ENCODE measurements at places on chromosomes 2 and 18. TPM values are rescaled to one million over a fixed set of nuclear protein-coding genes. Genes with fewer than 3 reads are reported as not detected.
A peak's percentile ranks its signal among the peaks of the same experiment; 100 is the strongest.

DNA sequence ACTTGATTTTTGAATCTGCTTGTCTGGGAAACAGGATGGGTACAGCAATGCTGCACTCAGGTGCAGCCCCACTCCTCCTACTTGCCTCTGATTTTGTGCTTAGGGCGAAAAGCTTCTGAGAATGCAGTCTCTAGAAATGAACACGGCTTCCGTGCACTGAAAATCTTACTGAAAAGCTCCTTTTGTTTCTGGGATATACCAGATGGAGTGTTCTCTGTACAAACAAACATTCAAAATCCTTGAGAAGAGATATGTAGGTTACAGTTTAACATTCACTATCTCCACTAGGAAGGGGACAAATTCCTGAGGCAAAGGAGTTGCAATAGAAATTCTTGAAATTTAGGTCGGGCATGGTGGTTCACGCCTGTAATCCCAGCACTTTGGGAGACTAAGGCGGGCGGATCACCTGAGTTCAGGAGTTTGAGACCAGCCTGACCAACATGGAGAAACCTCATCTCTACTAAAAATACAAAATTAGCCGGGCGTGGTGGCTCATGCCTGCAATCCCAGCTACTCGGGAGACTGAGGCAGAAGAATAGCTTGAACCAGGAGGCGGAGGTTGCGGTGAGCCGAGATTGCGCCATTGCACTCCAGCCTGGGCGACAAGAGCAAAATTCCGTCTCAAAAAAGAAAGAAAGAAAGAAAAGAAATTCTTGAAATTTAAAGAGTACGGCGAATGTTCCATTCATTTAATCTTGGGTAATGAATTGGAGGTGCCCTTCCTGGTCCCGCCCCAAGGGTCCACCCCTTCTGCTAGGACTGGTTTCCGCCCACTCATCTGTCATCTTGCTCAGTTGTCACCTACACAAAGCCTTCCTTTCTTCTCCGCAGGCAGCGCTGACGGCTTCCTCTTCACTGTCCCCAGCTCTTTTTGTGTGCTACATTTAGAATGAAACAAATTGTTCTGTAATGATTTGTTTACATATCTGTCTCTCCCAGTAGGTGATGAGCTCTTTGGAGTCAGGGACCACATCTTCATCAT, 92.4 kb downstream of the SOCS6 start:
- DNase-seq, result peak; percentile 53

GRCh38 chr2:26444236-26444635, 33.7 kb downstream of the OTOF start:
- DNase-seq, result no peak

DNA sequence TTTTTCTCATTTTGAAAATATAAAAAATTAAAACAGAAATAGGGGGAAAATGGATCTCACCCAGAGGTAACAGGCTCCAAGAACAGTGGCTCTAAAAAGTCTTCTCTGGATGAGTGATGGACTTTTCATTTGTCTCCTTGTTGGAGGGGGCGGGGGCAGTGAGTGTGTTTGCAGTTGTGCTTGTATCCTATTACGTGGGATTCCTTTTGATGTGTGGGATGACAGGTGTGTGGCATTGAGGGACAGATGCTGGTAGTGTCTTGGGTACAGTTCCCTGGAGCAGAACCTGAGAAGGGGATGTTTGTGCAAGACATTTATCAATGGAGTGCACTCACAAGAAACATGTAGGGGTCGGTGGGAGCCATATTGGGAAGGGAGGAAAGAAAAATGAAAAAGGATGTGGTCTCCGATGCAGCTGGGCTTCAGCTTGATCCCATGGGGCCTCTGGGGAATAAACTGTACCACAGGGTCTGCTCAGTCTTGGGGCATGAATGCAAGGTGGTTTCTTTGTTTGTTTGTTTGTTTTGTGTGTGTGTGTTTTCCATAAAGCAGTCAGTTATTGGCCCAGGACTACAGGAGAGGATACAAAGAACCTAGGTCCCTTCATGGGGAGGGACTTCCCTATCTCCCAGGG, 120.0 kb upstream of the SLC35G4 start:
- no peak for DNase-seq

GRCh38 chr2:190477661-190478454, 56.7 kb downstream of the NEMP2 start:
- no peak for DNase-seq

DNA sequence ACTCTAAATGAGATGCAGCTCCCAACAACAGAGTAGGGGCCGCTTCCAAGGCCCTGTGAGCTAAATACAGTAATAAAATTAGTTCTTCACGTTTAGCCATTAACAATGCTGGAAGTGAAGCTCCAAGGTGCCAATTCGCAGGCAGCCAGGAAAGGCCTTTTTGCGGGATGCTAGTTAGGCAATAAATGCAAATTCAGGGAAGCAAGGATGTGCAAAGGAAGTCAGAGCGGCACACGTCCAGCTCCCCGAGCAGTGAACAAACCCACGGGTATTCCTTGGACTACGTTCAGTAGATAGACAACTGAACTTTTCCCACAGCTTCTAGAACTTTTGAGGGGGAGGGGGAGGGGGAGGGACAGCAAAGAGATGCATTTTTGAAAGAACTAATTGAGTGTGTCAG, 6.9 kb downstream of the ZNF516 start:
- no peak for DNase-seq

RAPH1 gene
- 35.9 TPM for total RNA-seq

SALL3 gene
- total RNA-seq, result 5.3 TPM

CRYGD gene
- 2.4 TPM for total RNA-seq

GRCh38 chr2:241177526-241178334, 10.7 kb upstream of the ANO7 start:
- no peak for DNase-seq

- peak; percentile 52 for DNase-seq
These were observed 162.3 kb downstream of the ACKR3 start for GRCh38 chr2:236731767-236732580.

GRCh38 chr2:205496772-205497171, 185.5 kb upstream of the NRP2 start:
- DNase-seq, result no peak

CD302 gene
- 1.6 TPM for total RNA-seq

MARCHF4 gene
- total RNA-seq, result 8.2 TPM

GRCh38 chr2:6441800-6442199, 423.9 kb downstream of the CMPK2 start:
- DNase-seq, result no peak

DNA sequence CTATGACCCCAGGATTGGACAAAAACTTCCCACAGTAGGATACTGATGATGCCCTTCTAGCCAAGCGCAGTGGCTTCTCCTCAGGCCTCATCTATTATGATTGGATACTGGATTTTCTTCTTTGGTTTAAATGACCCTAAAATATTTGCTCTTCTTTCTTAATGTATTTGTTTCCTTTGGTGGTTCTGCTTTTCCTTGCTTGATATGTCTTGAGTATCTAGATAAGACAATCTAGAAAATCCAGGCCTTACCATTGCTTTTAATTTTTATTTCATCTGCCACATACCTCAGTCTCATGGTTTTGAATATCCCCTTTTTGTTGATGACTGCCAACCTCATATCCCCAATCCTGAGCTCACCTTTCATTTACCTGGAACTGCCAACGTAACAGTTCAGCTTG, 35.6 kb downstream of the OTOF start:
- DNase-seq, result no peak

- no peak for DNase-seq
These were observed 220.9 kb upstream of the REV1 start for GRCh38 chr2:99710721-99711120.

DNA sequence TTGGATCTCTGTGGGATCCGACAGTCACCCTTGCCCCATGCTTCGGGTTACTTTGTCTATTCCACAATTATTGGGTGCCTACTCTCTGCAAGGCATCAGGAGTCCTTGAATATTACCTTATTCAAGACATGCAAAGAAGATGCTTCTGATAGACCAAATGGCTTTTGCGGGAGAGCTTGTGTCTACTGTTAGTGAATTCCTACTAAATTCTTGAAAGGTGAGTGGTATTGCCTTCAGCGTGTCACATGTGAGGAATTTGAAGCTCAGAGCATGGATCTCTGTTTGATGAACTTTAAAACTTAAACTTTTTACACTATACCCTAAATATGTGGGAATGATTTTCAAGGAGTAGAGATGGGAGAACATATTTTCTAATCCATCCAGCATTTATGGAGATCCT, 184.4 kb downstream of the LTBP1 start:
- DNase-seq, result no peak

- no peak for DNase-seq
These were observed 92.1 kb downstream of the SH3BP4 start for GRCh38 chr2:235043762-235044500.

AGXT gene
- total RNA-seq, result not detected

- DNase-seq, result no peak
These were observed 91.4 kb downstream of the LYPD6 start for GRCh38 chr2:149421791-149422190.

GRCh38 chr2:111982822-111983221, 72.2 kb upstream of the TMEM87B start:
- no peak for DNase-seq

GRCh38 chr2:59308108-59308507, 1067.0 kb upstream of the FANCL start:
- DNase-seq, result no peak

DLGAP1 gene
- 57.1 TPM for total RNA-seq

GRCh38 chr2:138703242-138703641, 76.9 kb downstream of the NXPH2 start:
- no peak for DNase-seq

CYP1B1 gene
- total RNA-seq, result 7.3 TPM

SLC9A4 gene
- total RNA-seq, result under 0.01 TPM

GRCh38 chr2:173623438-173624319, 269.0 kb downstream of the CDCA7 start:
- DNase-seq, result no peak

DNA sequence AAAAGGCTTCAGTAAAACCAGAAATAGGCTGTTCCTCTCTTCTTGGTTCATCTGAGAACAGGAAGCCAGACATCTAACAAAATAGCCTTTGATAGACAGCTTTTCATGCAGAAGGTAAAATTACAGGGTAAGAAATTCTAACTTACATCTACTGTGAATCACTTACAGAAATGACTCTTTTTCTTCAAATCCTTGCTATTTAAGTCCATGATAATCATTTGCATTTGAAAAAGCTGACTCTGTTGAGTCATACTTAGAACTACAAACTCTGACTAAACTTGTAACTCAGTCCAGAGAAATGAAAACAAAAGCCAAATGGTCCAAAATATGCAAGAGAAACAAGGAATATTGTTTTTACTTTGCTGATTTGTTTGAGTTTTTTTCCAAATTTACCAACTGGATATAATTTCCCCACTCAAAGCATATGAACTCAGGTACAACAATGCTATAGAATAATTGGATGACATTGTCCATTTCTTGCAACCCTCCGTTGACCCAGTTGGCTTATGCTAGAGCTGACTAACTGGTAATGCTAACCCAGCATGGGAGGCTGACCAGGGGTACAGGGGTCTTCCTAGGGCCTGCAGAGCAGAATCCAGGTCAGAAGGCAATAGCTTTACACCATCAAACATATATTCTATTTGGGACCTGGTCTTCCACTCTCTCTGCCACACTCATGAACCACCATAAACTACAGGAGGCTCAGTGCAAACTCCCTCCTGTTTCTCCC, 18.8 kb upstream of the MREG start:
- no peak for DNase-seq

GRCh38 chr2:217314021-217314460, 454.2 kb upstream of the TNP1 start:
- DNase-seq, result no peak

EVA1A gene
- 0.41 TPM for total RNA-seq

DNA sequence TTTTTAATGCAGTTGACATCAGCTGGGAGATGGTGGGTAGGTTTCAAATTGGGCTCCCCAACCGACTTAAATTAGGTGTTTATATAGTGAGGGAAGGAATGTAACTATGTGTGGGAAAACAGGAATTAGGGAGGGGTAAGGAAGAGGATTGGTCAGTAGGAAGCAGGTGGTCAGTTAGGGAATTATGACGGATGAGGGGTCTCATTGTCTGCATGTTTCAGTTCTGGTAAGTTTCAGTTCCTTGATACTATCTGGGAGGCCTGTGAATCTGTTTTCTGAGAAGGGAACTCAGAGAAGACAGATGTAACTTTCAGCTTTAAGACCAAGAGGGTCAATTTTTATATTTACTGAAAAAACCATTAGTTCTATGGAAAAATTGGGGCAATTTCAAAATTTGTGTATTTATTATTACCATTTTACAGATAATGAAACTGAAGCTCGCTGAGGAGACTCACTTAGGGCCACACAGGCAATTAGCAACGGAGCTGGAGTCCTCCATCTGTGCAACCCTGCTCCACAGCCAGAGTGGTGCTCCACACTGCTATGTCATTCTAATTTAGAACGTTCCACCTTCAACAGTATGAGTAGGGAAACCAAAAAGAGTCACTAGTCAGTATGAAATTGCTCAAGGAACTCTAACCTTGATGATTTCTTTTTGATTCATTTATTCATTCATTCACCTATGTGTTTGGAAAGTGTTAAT, 36.0 kb upstream of the CCDC195 start:
- no peak for DNase-seq

GAL3ST2 gene
- total RNA-seq, result 0.41 TPM

DNA sequence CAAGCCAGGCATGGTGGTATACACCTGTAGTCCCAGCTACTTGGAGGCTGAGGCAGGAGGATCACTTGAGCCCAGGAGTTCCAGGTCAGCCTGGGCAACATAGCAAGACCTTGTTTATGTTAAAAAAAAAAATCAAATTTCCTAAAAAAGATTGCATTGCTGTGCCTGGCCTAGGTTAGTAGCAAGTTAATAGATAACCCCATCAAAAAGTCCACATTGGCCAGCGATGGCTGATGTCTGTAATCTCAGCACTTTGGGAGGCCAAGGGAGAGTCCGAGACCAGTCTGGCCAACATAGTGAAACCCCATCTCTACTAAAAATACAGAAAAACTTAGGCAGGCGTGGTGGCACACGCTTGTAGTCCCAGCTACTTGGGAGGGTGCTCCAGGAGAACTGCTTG, 38.7 kb downstream of the PARD6G start:
- no peak for DNase-seq

- no peak for DNase-seq
These were observed 131.3 kb downstream of the CCDC148 start for GRCh38 chr2:158325031-158325781.

SPEG gene
- total RNA-seq, result 13.0 TPM

CYTIP gene
- 2.9 TPM for total RNA-seq

ABCG5 gene
- total RNA-seq, result not detected

LNPK gene
- total RNA-seq, result 62.8 TPM

MTCL1 gene
- total RNA-seq, result 15.9 TPM

DNA sequence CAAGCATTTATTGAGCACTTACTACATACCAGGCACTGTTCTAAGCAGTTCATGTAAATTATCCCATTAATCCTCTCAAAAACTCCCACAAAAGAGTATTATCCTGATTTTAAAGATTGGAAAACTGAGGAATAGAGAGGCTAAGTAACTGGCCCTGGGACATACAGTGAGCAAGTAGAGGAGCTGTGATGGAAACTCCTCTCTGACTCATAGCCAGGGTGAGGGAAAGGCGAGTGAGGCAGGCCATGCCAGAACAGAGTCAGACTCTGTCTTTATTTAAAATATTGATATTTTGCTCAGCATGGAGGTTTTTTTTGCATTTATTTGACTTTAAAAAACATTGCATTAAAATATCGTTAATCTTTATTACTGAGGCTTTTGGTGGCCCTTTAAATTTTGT, 208.0 kb downstream of the LOXHD1 start:
- DNase-seq, result no peak

- peak; percentile 46 for DNase-seq
These were observed 104.2 kb downstream of the SH3BP4 start for GRCh38 chr2:235055891-235056516.

- no peak for DNase-seq
These were observed 762.4 kb downstream of the LRRTM4 start for GRCh38 chr2:76759634-76760366.
